ENCODE measurements at places on chromosomes 1 and 21.

GRCh38 chr1:56249234-56249633 is 330.1 kb downstream of the PLPP3 start:
- no peak for DNase-seq

GRCh38 chr1:208531003-208531750 is 287.0 kb upstream of the PLXNA2 start:
- DNase-seq, result no peak

DNA sequence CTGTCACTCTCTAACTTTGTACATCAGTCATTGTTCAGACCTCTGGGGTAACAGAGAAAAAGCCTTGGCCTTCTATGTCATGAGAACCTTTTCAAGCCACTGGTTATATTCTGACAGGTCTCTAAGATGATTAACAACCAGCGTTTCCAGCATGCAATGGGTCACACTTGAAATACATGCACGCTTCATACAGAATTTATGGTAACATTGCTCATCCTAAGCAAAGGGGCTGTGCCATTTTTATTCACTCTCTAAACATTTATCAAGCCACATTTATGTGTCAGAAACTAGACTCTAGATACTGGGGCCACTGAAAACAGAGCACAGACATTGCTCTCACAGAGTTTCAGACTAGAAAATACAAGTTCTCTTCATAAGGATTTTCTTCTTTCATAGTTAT is 501.4 kb upstream of the DAB1 start:
- no peak for DNase-seq

- DNase-seq, result peak; percentile 53
These were observed 6.2 kb upstream of the DDR2 start for GRCh38 chr1:162626094-162626493.

GRCh38 chr1:220432408-220432807 is 95.5 kb upstream of the MARK1 start:
- peak; percentile 36 for DNase-seq

- peak; percentile 68 for DNase-seq
These were observed 15.5 kb downstream of the FMN2 start for GRCh38 chr1:240107058-240107684.

GRCh38 chr1:184463680-184464079 is 76.9 kb downstream of the C1orf21 start:
- no peak for DNase-seq

- no peak for DNase-seq
These were observed 16.4 kb upstream of the SEMA4A start for GRCh38 chr1:156136970-156137483.

GRCh38 chr1:38028105-38028591 is 15.6 kb downstream of the UTP11 start:
- DNase-seq, result peak; percentile 34

DNA sequence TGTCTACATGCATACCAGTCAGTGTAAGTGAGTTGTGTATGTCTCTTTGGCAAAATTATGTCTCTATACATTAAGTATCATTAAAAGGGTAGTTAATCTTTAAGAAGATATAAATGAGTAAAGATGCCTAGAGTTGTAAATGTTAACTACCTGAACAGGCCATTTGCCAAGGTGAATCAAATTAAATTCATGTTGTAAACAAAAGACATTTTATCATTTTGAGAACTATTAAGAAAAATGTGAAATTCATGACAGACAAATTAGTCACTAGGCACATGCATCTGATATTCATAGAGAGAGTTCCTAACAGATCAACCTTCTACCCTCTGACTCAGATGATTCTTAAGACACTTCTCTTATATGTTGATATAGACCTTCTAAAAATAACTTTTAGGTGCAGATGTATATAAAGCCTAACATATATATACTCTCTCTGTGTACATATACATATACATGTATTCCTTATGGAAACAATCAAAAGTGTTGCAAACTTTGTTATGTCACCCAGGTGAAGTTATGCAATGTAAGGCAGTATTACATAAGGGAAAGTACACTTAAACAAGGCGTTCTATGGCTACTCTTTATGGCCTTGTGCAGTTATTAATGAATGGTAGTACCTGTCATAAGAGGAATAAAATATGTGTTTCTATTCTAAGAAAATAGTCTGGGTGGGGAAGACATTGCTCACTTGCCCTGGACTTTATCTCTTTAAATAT is at the start of gene TMPRSS15:
TMPRSS15 (minus strand) TSS at position 51 of the 716 bp plus-strand sequence. CDS start 163 bp downstream, outside the sequence.
- DNase-seq, result no peak

- DNase-seq, result peak; percentile 70
These were observed 19.3 kb upstream of the RUNX3 start for GRCh38 chr1:24949331-24949881.

GRCh38 chr1:109482791-109483671 is 674 bp upstream of the ATXN7L2 start:
- DNase-seq, result peak; percentile 4

- DNase-seq, result no peak
These were observed 33.3 kb downstream of the MAEL start for GRCh38 chr1:167022384-167022783.

- peak; percentile 20 for DNase-seq
These were observed 299.7 kb downstream of the HMCN1 start for GRCh38 chr1:186033847-186034271.

DNA sequence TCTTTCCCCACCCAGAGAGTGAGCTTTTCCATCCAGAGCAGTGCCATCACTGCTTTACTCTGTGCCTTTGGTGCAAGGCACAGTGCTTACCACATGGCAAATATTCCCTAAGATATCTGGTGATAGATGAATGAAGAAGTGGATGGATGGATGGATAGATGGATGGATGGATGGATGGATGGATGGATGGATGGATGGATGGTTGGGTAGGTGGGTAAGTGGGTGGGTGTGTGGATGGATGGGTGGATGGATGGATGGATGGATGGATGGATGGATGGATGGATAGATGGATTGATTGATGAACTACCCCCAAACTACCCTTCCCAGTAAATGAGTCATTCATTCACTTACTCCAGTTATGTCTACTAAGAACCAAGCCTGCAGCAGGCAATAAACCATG is 42.9 kb upstream of the SLC44A3 start:
- DNase-seq, result no peak

DNA sequence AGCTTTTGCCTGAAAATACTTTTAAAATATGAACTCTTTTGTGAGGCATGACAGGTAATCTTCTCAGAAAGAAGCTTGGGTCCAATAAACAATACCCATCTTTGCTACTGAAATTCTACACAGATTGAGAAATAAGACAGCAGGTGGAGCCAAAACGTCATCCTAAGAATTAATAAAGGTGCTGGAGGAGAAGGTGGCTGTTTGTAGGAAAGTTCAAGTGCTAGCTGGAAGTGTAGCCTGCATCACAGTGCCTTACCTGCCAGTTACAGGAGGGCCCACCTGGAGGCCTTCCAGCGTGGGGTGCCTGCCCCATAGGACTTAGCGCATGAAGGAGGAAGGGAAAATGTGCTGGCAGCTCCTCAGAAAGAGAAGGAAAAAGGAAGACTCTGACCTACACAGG is 93.7 kb downstream of the TTC3 start:
- DNase-seq, result no peak

- peak; percentile 99 for DNase-seq
These were observed 1.1 kb downstream of the IGFN1 start for GRCh38 chr1:201191653-201192260.

- DNase-seq, result peak; percentile 50
These were observed 35.8 kb downstream of the LDLRAD1 start for GRCh38 chr1:53982034-53982762.

DNA sequence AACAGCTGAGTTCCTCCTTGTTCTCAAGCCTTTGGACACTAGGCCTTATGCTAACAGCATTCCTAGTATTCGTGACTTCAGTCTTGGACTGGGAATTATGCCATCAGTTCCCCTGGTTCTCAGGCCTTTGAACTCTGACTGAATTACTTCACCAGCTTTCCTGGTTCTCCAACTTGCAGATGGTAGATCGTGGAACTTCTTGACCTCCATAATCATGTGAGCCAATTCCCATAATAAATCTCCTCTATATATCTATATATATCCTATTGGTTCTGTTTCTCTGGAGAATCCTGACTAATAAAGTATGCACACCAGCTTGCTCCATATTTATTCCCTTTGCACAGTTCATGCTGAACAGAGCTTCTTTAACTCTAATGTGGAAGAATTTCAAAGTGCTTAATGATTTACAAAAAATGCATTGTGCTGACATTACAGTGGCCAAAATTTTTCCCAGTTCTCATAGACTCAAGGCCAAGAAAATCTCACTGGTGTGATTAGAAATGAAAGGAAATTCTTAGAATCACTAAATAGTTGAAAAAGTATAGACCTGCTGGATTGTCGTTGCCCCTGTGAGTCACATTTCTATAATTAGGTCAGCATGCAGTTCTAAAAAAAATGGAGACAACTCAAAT is 462.9 kb upstream of the ADAMTS5 start:
- peak; percentile 94 for DNase-seq

DNA sequence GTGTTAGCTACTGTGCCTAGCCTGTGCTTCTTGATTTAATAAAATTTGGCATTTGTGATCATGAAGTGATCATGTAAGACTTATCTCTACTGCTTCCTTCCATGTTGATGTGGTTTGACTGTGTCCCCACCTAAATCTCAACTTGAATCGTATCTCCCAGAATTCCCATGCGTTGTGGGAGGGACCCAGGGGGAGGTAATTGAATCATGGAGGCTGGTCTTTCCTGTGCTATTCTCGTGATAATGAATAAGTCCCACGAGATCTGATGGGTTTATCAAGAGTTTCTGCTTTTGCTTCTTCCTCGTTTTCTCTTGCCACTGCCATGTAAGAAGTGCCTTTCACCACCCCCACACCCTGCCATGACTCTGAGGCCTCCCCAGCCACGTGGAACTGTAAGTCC is at the start of gene OVAAL:
OVAAL (plus strand) TSS at position 301 of the 400 bp plus-strand sequence.
- DNase-seq, result no peak

DNA sequence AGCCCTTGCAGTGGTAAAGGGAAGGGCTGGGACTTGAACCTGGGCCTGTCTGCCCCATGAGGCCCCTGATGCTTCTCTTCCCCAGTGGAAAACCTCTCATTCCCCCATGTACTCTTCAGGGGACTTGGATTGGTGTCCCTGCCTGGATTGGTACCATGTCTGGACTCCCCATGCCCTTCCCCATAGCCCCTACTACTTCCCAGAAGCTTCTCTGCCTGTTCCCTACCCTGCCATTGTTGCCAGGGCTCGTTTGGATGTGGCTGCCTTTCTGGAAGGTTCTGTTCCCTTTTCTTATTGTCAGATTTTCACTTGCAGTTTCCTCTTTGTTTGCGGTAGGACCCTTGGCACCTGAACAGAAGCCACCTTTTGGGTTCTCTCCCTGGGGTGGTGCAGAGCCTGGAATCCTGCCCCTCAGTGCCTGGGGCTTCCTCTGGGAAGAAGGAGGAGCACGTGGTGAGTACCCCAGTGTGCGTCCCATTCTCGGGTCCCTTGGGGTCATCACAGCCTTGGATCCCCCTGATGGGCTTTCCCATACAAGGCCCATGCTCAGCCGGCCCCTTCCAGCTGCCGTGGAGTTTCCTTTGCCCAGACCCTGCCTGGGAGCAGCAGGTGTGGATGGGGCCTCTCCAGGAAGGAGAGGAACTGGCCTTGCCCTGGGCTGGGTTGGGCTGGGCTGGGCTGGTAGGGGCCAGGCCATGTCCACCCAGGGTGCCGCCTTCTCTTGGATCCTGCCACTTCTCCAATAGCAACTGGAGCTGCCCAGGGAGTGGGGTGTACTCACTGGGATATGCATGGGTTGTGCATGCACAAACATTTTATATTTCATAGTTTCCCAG is 281.1 kb downstream of the PTPRU start:
- no peak for DNase-seq

DNA sequence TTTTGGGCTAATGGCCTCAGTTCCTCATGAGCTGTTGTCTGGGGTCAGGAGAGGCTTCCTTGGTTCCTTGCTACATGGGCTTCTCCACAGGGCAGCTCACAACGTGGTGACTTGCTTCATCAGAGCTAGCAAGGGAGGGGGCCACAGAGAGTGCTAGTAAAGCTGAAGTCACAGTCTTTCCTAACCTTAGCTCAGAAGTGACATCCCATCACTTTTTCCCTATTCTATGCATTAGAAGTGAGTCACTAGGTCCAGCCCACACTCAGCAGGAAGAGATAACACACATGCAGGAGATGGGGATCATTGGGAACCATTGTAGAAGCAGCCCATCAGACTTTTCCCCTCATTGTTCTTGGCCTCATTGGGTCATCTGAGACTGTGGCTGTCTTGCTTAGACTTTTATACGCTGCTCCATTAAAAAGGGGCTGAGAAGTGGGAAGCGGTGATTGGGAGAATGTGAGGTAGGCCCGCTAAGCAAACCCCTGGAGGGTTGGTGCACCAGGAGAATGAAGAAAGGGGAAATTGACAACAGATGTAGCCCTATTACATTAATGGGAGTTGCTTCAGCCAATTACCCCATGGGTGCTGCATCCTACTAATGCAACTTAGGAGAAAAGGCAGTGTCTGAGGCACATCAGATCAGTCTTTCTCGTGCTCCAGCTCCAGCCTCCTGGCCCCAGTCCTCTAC is 22.1 kb upstream of the IGSF21 start:
- DNase-seq, result no peak

- DNase-seq, result peak; percentile 52
These were observed 90.5 kb downstream of the VWA5B1 start for GRCh38 chr1:20381045-20381641.

DNA sequence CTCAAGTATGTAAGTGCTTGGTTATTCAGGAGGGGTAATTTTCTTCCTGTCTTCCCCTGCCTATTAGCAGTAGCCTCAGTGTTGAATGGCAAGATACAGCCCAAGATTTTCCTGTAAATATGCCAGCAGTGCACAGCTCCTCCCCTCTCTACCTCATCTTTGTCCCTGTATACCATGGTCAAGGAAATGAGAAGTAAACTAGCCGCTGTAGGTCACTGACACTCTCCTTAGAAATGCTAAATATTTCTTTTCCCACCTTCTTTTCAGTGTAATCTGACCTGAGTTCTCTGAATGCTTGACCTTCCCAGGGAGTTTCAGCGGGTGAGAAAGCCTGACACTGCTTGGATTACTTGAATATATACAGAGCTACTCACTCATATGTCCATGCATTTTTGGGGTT is 84.1 kb upstream of the ZNF326 start:
- DNase-seq, result peak; percentile 62

DNA sequence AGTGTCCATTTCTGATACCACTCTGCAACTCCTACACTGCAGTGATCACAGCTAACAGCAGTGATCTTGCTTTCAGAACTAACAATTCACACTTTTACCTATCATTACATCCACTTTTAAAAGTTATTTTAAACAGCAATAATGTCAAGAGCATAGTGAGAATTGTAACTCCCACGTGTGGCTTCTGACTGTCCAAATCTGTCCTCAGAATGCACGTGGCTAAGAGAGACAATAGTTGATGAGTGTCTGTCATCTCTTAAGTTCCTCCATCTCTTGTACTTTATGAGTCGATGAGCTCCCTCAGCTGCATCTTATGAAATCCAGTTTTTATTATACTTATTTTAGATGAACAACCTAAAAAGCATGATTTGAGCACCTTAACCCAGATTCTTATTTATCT is 16.5 kb upstream of the CFHR5 start:
- DNase-seq, result no peak

DNA sequence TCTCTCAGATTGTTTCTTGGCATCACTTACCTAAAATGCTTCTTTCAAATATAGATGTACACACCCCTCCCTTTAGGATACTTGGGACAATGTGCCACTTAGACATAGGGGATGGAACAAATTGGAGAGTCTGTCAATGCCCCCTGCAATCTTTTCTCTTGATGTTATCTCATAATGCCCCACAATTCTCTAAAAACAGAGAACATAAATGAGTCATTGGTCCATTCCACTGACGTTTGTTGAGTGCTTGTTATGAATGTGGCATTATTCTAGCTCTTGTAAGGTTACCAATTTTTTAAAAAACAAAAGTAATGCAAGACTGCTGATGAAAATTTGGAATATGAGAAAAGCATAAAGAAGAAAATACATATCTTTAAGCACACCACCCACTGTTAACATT is 5.6 kb upstream of the SMIM11 start:
- DNase-seq, result no peak

GRCh38 chr1:34806396-34806795 is 13.6 kb downstream of the GJA4 start:
- no peak for DNase-seq
